Occipital lobe (tissue), 3 donors: ENCODE measurements at places on chromosomes 3 and 15.

DNA sequence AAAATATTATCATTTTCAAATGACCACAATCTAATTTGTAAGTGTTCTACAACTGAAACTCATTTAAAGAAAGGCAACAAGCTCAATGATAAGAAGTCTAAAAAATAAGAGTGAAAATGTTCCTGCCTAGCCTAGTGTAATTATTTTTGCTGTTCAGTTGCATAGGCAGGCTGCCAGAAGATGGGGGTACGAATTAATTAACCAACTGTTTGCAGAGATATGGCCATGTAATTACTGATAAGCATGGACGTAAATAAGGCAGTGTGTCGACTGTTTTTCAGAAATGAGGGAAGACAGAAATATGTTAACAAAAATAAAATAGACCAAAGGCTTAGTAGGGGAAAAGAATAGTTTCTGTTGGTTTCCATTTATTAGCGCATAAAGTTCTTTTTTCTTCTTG is 24.7 kb upstream of the SCAANT1 start:
- no peak for DNase-seq

DNA sequence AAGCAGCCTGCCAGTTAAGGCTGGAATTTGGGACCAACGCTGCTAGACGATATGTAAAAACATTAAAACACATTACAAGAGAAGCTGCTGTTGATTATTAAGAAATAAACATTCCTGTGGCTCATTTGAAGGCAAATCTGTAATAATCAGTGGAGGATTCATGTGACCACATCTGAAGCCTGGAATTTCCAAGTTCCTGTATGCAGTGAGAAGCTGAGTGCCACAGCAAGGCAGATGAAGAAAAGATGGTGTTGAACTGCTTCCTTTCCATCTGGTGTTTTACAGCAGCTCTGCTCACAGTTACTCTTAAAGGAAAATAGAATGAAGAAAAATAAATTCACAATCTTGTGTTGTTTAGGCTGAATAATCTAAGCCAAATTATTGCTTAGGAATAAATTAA is 139.3 kb upstream of the ROBO2 start:
- no peak for DNase-seq

GRCh38 chr3:45112939-45113338 is 33.2 kb downstream of the CDCP1 start:
- DNase-seq = no peak

- no peak for DNase-seq
Measured at GRCh38 chr15:100553468-100553867, 24.7 kb upstream of the CERS3 start.

- DNase-seq = no peak
Measured at GRCh38 chr15:98503970-98504369, 144.4 kb upstream of the IGF1R start.

GRCh38 chr3:28012830-28013229 is 228.6 kb upstream of the CMC1 start:
- no peak for DNase-seq
